ENCODE measurements at places on chromosomes 12 and 14.

GRCh38 chr14:77083082-77083481, 15.0 kb upstream of the CIPC start:
- no peak for DNase-seq

DNA sequence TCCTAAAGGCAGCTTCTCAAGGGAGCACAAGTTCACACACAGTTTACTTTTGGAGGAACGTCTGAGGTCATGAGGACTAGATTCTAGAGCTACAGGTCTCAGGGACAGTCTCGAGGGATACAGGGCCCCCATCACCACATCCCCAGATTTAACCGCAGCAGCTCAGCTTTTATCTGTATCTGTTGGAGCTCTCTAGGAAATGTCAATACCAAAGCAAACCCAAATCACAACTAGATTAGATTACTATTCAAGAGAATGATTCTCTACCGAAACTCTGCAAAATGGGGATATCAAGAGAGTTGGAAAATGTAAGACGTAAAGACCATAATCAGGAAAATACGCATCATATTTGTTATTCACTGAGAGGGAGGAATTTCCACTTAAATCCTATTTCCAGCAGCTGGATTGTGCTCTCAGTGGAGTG, 4.0 kb upstream of the MYRFL start:
- DNase-seq = no peak

DNA sequence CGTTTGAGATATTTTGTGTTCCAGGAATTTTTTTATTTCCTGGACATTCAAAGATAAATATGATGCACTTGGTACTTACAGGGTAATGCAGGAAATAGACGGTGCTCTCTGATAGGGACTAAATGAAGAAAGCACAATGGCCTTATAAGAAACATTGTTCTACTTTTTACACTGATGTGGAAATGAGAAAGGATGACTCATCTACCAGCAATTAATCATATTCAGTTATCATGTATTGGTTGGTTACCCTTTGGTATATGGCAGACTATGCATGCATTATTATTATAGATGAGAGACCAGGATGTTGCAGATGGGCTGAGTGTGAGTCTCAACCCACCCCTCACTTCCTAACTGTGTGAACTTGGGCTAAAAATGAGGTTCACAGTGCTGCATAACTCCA, 222.2 kb downstream of the FLRT2 start:
- DNase-seq = no peak

DNA sequence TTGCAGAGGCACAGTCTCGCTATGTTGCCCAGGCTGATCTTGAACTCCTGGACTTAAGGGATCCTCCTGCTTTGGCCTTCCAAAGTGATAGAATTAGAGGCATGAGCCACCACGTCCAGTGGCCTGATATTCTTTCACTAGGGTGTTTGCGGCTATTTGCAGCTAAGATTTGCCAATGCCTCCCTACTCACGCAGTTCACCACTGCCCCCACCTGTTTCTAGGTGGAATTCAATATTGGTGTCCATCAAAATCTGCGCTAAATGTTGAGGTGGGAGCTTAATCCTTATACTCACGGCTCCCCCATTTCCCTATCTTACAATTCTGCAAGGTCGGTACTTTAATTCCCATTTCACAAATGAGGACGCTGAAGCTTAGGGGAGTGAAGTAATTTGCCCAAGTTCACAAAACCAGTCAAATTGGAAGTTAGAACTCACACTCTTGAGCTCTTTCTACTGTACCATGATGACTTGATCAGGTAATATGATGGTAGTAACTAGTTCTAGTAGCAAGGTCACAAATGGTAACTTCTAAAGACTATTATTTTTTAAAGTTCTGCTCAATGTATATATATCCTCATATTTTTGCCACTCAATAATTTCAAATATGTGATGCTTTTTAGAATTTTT, 22.1 kb upstream of the LRRC9 start:
- no peak for DNase-seq

DNA sequence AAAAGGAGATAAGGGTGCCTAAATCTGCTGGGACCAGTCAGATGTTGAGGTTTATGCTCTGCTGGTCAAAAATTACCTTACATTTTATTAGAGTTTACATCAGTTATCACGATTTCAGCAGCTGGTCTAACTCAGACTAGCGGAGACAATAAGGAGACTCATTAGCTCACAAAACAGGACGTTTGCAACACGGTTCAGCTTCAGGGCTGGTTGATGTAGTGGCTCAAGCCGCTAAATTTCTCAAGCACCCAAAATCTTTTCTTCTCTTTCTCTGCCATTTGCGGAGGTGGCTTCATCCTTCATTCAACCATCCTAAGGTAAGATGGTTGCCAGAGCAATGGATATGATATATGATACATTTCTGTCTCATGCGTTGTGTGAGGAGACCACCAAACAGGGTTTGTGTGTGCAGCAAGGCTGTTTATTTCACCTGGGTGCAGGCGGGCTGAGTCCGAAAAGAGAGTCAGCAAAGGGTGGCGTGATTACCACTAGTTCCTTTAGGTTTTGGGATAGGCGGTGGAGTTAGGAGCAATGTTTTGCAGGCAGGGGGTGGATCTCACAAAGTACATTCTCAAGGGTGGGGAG, 30.3 kb upstream of the CLIP1 start:
- no peak for DNase-seq

- no peak for DNase-seq
These were observed 6.2 kb upstream of the CGRRF1 start for GRCh38 chr14:54503486-54503885.

DNA sequence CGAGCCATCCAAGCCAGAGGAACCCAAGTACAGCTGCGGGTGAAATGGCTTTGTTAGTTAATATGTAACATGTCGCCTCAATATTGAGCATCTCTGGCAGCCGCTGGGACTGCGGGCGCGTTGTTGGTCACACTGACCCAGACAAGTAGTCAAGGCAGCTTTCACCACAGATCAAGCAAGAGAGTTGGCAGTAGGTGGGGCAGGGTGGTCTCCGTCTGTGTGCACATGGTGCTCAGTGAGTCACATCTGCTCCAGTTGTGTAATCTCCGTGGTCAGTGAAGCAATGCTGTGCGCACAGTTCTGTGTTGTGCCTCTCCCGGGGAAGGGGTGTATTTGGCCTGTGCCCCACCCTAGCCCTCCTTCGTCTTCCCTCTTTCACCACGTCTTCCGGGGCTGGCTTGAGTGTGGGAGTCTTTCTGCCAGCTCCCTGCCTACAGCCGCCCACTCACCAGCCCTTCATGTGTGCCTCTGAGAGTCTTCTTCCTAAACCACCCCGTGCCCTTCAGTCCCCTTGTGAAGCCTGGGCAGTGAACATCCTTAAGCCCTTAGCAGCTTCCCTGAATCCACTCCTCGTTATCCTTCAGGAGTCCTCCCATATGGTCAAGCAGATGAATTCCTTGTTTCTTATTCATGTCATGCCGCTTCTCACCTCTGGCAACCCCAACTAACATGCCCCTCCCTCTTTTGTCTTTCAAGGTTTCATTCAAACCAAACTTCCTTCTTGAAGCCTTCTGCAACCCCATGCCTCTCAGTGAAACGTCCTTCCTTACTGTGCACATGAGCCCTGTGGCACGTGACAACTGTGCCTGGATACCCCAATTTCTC, 242.1 kb downstream of the CACNA1C start:
- no peak for DNase-seq

DNA sequence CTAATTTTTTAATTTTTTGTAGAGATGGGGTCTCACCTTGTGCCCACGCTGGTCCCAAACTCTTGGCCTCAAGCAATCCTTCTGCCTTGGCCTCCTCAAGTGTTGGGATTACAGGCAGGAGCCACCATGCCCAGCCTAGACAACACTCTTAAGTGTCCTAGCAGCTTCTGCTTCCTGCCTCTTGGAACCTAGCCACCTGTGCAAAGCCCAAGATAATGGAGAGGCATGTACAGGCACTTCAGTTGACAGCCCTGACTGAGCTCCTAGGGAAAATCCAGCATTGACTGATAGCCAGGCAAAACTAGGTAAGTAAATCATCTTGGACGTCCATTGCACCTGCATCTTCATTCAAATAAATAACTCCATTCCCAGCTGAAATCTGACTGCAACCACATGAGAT, 15.5 kb downstream of the COX14 start:
- no peak for DNase-seq

GRCh38 chr12:108468196-108468968, 46.7 kb upstream of the FICD start:
- peak; percentile 75 for DNase-seq

GRCh38 chr14:100706860-100707259, 19.8 kb upstream of the DLK1 start:
- no peak for DNase-seq

GRCh38 chr12:96047229-96048211, 12.1 kb upstream of the LTA4H start:
- no peak for DNase-seq

GRCh38 chr14:78090864-78091263, 79.3 kb upstream of the NRXN3 start:
- DNase-seq = no peak

GRCh38 chr14:98018628-98019027, 1221.4 kb downstream of the VRK1 start:
- DNase-seq = no peak

DNA sequence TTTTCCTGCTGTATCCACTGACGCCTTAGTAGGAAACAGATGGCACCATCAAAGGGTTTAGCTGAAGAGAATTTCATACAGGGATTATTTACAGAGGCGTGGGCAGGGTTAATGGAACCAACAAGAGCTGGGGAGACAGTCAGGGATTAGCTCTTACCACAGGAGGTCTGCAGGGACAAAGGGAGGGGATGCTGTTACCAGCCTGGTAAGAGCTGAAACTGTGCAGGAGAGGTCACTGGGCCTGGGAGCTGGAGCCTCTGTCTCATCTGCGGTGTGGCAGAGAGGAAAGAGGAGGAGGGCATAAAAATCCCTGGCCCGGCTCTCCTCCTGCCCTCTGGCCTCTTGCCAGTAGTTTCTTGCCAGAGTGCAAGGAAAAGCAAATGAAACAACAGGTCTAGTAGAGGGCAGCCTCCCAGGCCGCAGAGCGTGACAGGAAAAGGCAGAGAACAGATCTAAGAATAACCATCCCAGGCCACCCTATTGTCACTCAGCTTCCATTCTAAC, 18.9 kb upstream of the POC1B start:
- no peak for DNase-seq

DNA sequence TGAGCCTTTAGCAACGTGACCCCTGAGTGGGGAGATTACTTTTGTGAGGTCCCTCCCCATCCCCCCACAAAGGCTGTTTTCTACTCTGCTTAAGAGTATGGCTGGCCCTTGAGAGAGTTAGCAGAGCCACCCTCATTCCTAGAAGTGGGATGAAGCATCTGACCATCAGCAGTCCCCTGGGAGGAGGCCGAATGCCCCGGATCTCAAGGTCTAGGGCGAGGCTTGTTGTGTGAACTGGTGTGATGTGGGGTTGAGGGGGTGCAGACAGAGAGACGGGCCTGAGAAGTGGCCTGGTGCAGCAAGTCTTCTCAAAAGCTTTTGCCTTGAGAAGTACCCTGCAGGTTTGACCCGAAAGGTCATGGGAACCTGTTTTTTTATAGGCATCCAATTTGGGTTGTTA, 153.0 kb upstream of the FKBP4 start:
- no peak for DNase-seq

DNA sequence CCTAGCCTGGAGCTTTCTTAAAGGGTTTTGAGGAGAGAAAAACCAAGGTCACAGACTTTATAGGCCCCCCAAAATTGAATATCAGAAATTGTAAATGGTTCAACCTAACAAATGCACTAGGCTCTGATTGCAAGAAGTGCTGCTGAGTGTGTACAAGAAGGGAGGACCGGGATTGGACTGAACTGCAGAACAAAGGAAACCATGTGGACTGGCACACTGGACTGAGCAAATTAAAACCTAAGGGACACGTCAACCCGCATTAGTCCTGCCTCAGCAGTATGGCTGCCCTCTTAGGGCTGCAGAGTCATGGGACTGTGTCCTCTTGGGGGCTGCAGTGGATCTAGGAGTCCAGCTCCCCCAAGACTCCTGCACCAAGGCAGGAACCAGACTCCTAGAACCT, 842 bp upstream of the CISTR start:
- DNase-seq = no peak

- DNase-seq = no peak
These were observed 53.3 kb downstream of the BCAT1 start for GRCh38 chr12:24895612-24896011.

DNA sequence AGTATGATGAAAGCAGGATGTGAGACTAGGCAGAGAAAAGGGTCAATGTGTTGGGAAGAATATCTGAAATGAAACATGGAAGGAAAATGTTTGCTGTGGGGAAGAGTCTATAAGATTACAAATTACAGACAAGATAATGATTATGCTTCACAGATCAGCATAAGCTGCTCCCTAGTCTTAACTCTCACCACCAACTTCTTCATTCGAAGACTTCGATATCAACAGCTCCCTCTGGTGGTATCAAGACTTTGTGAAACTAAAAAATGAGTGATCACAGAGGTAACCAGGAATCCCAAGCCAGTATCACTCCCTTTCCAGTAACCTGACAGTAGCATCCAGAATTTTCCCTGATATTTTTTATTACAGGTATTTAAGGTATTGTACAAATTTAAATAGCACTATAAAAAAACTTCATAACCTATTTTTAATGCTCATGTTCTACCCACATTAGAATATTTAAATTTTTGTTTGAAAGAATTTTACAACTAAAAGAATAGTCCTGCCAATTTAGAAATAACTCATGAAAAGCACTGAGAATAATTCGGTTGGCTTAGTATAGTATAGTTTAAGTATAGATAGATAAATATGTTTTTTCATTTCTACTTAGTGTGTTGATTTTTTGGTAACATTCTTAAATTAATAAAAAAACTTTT, 84.4 kb downstream of the C2CD5 start:
- peak; percentile 2 for DNase-seq

All from H7 (cell line).